ENCODE measurements at places on chromosomes 6 and 20. TPM values are rescaled to one million over a fixed set of nuclear protein-coding genes. Genes with fewer than 3 reads are reported as not detected.

The TMX4 gene
- polyA plus RNA-seq, result 4.4 TPM

The HS3ST5 gene
- polyA plus RNA-seq, result not detected

The SALL4 gene
- 0.10 TPM for polyA plus RNA-seq

The STMND1 gene
- not detected for polyA plus RNA-seq

The NHSL1 gene
- polyA plus RNA-seq, result 3.1 TPM

The SYNE1 gene
- 1.7 TPM for polyA plus RNA-seq

The TAP2 gene
- 64.8 TPM for polyA plus RNA-seq

The TMEM170B gene
- polyA plus RNA-seq, result 0.02 TPM

The GPX5 gene
- polyA plus RNA-seq, result not detected

The SEL1L2 gene
- polyA plus RNA-seq, result not detected

The RBPJL gene
- not detected for polyA plus RNA-seq

The HSPA1L gene
- polyA plus RNA-seq, result 0.30 TPM

The PANK2 gene
- polyA plus RNA-seq, result 27.8 TPM

The CST1 gene
- polyA plus RNA-seq, result not detected

The TFAP2A gene
- 26.0 TPM for polyA plus RNA-seq

The MUCL3 gene
- polyA plus RNA-seq, result not detected

The CENPW gene
- polyA plus RNA-seq, result 78.8 TPM

The SNX5 gene
- 104 TPM for polyA plus RNA-seq

The PRRT1 gene
- polyA plus RNA-seq, result 0.75 TPM

The SAMD3 gene
- 3.6 TPM for polyA plus RNA-seq

The SMOC2 gene
- polyA plus RNA-seq, result 0.21 TPM

The RBBP8NL gene
- not detected for polyA plus RNA-seq

The CDC25B gene
- polyA plus RNA-seq, result 64.1 TPM

The COL9A1 gene
- not detected for polyA plus RNA-seq

The LY6G6F gene
- not detected for polyA plus RNA-seq

The GINS1 gene
- 11.2 TPM for polyA plus RNA-seq

The MAP7 gene
- polyA plus RNA-seq, result 9.1 TPM

The BNIP5 gene
- not detected for polyA plus RNA-seq

The XKR7 gene
- polyA plus RNA-seq, result not detected

The SLC4A11 gene
- 9.6 TPM for polyA plus RNA-seq

The GFRAL gene
- not detected for polyA plus RNA-seq

The OOEP gene
- polyA plus RNA-seq, result 0.56 TPM

The ULBP3 gene
- polyA plus RNA-seq, result 0.88 TPM

The ATP6V1G2 gene
- polyA plus RNA-seq, result 0.65 TPM

The MUC22 gene
- polyA plus RNA-seq, result not detected

The PTK6 gene
- 15.2 TPM for polyA plus RNA-seq

The ZNF831 gene
- polyA plus RNA-seq, result not detected

The MDFI gene
- 181 TPM for polyA plus RNA-seq

The TNFRSF21 gene
- polyA plus RNA-seq, result 38.3 TPM

Measured in foreskin keratinocyte (primary cell).